Activated effector memory CD4-positive, alpha-beta T cell treated with anti-CD3 and anti-CD28 coated beads, Interleukin-2, amount 50 U/mL, for 16 hours (primary cell): ENCODE measurements at places on chromosomes 2 and 18.

DNA sequence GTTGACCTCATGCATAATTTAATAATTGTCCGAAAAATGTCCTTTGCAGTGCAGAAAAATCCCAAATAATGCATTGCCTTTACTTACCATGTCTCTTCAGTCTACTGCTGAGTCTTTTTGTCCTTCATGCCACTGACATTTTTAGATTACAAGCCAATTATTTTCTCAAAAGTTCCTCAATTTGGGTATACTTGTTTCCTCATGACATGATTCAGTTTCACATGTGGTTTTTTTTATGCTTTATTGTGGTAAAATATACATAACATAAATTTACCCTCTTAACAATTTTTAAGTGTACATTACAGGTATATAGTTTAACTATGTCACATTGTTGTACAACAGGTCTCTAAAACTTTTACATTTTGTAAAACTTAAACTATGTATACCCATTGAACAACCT lies 81.0 kb downstream of the EPC2 start:
- DNase-seq, result no peak

- DNase-seq, result peak; percentile 80
Observed at GRCh38 chr2:152716805-152717227, 445 bp downstream of the PRPF40A start.

GRCh38 chr2:26590508-26590907 lies 50.7 kb downstream of the CIB4 start:
- no peak for DNase-seq

DNA sequence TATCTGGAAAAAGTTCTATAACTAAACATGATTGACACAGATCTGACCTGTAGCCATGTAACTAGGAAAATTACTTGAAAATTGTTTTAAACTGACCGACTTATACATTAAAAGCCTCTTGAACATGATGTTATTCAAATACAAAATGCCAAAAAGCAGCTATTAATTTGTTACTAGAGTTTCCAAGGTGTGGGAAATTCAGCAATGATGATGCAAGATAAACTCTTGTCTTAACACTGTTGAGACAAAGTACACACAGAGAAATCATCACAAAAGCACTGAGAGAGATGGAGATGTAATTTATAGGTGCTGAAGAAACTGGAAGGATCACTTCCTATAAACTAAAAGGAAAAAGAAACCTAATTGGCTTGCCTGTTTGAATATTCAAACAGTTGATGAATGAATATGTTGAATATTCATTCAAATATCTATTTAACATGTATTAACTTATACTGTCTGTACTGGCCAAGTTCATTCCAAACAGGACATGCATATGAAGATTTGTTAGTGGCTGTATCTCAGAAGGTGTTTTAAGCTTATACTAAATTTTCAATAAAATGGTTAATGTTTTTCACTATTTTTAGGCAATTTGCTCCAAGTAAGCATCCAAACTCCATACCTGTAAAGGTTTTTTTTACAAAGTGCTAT lies 34.6 kb upstream of the WDR75 start:
- DNase-seq, result no peak

- no peak for DNase-seq
Observed at GRCh38 chr18:13501543-13501887, 224.8 kb downstream of the FAM210A start.

- no peak for DNase-seq
Observed at GRCh38 chr2:195683174-195683573, 26.1 kb downstream of the SLC39A10 start.

DNA sequence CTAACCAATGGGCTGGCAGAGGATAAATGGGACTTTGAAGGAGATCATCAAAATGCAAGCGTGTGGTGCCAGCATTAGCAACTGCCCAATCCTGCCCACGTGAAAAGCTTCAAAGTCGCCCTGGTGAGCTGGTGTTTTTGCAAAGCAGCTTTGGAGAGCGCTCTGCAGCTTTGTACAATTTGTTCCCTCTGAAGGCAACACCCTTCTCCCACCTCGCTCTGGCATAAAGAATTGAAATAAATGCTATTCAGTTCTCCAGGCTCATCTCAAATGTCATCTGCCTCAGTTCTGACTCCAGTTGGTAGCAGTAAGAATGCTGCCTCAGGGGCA lies 3.5 kb downstream of the COPS9 start:
- DNase-seq, result peak; percentile 49

- DNase-seq, result peak; percentile 87
Observed at GRCh38 chr2:28408764-28409599, 16.3 kb downstream of the FOSL2 start.

- no peak for DNase-seq
Observed at GRCh38 chr2:18762667-18763066, 173.3 kb upstream of the NT5C1B start.

DNA sequence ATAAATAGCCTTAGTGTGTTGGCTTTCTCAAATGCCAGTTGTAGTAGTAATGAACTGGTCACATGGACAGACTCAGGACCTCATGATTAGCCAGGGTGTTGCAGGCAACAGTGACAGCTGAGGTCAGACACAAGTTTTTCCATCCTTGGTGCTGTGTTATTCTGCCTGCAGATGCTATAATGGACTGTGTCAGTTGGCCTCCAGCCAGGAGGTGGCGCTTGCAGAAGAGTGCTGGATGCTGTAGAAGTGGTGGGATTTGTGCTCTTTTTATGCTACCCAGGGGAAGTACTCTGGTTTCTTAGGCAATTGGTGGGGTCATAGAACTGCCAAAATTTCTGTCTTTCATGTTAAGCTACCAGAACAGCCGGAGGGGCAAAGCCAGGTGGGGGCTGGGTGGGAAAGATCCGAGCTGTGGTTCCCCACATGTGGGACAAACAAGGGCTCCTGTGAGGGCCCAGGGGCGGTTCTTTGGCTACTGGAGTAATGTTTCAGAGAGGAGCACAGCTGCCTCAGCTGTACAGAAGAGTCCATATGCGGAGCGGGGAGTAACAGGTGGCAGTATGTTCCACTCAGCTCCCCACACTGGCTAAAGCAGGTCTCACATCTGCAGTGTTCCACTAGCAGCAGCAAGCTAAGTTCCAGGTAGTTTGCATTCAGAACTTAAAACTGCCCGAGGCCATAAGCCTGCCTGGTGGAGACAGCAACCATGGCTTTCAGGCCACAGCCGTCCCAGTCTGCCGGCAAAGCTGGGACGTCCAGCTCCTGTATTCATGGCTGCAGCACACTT lies 104.4 kb downstream of the GULP1 start:
- no peak for DNase-seq

DNA sequence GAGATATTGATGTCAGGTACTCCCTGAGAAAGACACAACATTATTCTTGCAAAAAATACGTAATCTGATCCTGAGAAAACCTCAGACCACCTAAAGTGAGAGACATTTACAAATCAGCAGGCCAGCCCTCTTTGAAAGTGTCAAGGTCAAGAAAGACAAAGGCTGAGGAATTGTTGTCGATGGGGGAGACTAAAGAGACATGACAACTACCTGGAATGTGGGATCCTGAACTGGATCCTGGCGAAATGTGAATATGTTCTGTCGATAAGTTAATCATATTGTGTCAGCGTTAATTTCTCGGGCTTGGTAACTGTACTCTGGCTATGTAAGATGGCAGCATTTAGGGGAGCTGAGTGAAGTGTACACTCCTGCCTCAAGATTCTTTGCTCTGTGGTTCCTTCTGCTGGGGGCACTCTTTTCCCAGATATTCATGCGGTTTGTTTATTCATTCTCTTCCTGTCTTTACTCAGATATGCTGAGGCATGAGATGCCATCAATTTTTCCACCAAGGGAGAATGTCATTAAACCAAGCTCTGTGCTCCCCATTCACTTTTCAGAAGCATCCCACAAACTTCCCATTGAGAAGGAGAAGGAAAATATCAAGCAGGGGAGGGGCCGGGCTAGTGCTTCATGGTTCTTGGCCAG lies 154.9 kb downstream of the CAPN13 start:
- no peak for DNase-seq

DNA sequence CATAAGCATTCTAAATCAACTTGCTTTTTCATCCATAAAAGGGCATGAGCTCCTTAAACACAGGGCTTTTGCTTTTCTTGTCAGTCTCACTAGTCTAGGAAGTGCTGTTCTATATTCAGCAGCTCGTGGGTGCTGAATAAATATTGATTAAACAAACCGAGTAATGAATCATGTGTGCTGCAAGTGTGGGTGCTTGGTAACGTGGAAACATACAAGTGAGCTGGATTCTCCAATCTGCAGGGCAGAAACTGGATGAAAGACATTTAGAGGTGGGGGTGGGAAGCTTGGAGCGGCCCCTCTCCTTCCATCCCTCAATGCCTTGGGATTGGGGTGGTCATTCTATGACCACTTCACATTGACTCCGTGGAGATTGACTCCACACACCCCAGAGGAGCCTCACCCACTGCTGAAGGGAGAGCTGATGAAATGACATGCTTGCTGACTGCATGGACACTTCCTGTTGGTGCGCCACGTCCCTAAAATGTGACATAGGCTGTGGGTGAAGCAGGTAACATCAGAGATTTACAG lies 114.6 kb downstream of the DOCK10 start:
- DNase-seq, result peak; percentile 85

GRCh38 chr2:11680182-11680900 lies 10.3 kb upstream of the NTSR2 start:
- peak; percentile 53 for DNase-seq

GRCh38 chr18:23166891-23167541 lies 31.7 kb downstream of the CABLES1 start:
- no peak for DNase-seq

DNA sequence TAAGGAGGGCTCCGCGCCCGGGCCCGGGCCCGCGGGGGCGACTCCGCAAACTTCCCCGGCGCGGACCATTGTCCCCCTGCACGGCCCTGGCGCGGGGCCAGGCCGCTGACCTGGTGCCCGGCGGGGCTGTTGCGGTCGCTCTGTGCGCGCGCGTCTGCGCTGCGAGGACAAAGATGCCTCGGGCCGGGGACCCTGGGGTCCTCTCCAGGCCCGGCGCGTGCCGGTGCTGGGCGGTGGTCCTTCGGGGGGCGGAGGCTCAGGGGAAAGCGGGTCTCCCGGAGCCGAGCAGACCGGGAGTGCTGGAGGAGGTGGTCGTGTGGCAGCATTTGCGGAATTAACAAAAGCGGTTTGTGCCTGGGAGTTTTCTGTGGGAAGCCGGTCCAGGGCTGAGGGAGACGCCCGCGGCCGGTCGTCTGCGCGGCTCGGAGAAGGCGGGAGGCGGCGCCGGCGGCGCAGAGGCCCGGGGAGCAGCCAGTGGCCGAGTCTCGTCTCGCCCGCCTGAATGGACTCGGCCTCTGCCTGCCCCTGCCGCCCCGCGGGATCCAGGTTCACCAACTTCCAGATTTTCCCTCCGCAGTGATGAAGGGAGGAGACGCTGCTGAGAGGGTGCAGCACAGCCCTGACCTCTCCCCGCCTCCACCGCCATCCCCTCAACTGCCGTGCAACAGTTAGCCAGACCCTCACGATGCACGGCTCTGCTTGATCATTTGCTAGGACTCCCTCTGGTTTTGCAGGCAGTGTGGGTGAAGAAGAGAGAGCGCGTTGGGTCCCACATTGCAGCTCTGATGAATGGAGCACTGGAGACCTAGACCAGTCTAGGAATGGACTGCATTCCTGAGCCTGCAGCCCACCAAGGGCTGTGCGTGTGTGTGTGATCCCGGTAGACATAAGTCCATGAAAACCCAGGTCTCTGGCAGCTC lies 705 bp downstream of the EFR3B start:
- DNase-seq, result no peak

GRCh38 chr2:75327334-75327733 lies 128.0 kb upstream of the TACR1 start:
- no peak for DNase-seq

DNA sequence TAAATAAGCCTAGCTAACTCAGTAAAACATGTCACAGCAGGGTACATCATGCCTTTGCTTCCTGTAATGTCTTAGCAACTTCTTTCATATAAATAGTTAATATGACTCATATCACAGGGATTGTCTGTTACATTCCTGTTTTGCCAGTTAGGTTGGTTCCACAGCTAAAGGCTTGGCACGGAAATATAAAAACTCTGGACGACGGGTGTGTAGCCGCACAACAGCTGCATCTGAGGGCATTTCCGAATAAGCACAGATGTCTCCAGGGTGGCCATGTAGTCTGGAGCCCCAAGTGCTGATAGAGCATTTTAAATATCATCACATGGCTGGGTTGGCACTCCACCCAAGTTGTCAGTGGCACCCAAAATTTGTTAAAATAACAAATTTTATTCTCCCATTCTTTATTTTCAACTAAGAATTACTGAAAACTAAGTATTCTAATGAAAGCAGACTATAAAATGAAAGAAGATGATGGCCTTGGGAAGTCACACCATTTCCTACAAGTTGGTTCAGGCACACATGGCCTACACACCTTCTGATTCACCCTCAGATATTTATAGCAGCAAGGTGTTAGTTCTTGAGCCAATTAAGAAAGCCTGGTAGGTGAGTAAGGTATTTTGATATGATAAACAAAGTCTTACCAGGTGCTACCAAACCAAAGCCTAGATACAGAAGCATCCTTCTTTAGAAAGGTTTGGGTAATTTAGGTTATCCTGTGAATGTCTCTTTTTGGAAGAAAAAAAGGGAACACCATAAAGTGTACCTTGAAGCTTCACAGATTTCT lies 61.8 kb upstream of the STK17B start:
- DNase-seq, result no peak

GRCh38 chr2:42047488-42048298 lies at the start of gene PKDCC:
Gene PKDCC, plus strand, starts transcription at chr2:42048021. Its CDS starts 179 bp downstream, at chr2:42048200.
- peak; percentile 73 for DNase-seq

- no peak for DNase-seq
Observed at GRCh38 chr2:238024986-238025385, 35.8 kb upstream of the SCLY start.

- DNase-seq, result no peak
Observed at GRCh38 chr18:64167408-64167925, 18.6 kb upstream of the LINC00305 start.

- DNase-seq, result peak; percentile 76
Observed at GRCh38 chr2:234494361-234495250, 2.3 kb downstream of the ARL4C start.

DNA sequence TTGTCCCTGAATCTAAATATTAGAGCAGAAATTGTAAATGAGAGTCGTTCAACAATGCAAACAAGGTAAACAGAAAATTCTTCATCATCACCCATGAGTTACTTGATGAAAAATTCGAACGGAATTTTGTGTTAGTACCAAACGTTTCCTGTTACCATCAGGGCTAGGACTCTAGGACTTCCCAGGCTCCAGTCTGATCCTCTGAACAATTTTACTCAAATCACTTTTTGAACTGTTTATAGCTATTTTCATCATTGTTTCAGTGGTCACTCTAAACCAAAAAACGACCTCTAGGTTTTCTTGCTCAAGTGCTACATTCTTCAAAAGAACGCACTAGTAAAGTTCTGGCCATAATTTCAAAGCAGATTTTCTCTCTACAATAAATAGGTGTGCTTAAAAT lies 273.3 kb downstream of the MREG start:
- DNase-seq, result no peak

- DNase-seq, result no peak
Observed at GRCh38 chr2:212938144-212938793, 213.1 kb downstream of the IKZF2 start.

DNA sequence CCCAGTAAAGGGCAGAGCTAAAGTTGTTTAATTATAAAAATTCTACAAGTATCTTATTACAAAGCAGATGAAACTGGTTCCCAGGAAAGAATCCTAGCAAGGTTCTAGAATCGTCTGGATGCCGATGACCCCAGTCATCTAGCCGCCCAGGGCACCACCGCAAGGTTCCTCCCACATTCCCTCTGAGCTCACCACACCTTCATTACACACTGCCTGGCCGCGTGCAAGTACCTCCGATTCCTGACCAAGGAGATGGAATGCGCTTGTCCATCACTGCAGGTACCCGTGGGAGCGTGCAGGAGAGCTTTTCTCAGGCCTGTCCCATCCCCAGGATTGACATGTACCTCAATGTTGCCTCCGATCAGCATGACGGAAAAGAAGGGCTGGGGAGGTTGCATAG lies 158.5 kb downstream of the LAMA1 start:
- no peak for DNase-seq

GRCh38 chr18:57780706-57781347 lies 22.3 kb downstream of the ATP8B1 start:
- no peak for DNase-seq
